ENCODE measurements at places on chromosomes 3 and 15. TPM values are rescaled to one million over a fixed set of nuclear protein-coding genes. Genes with fewer than 3 reads are reported as not detected.

DNA sequence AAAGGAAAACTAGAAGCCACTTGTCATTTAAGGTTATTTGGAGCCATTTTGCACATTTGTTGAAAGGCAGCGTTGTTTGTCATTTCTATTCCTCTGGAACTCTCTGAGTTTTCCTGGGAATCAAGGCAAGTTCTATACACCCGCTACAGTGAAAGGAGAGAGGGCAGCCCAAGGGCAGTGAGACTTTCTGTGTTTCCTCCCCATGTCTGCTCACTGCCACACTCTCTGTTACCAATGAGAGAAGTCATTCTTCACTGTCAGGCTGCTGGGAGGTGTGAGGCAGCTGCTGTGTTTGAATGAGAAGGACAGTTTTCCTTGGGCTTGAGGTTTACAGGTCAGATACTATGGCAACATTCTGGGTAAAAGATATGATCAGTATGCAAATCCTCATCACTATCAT lies 36.0 kb downstream of the ATP13A5 start:
- DNase-seq = no peak

Gene EAF2
- total RNA-seq = 8.5 TPM

- DNase-seq = no peak
Observed at GRCh38 chr15:80844011-80844732, 65.0 kb downstream of the CEMIP start.

DNA sequence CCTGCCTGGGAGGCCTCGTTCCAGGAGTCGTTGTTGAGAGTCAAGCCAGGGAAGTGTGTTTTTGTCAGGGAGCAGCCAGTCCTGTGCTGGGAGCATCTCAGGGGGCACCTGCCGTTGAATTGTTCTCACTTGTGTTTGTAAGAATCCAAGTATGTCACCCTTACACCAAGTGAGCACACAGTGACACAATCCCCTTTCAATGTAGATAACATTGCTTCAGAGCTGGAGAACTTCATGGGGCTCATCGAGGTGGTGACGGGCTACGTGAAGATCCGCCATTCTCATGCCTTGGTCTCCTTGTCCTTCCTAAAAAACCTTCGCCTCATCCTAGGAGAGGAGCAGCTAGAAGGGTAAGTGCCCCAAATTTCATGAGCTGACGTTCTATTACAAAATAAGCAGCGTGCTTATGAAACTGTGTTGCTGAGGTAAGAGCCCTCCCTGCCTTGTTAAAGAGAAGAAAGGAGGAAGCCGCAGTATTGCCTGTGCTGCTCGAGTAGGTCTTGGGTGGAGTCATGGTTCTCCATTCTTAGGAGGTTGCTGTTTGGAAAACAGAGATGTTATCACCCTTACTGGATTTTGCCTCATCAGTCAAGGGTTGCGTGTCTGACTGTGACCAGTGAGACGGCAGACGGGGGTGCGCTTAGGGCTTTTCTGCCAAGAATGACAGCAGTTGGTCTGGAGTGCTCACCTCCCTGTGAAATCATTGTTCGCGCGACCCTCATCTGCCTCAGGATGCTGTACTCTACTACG lies 108.1 kb downstream of the PGPEP1L start:
- peak; percentile 21 for DNase-seq

- DNase-seq = no peak
Observed at GRCh38 chr3:197748597-197749314, 927 bp upstream of the FYTTD1 start.

DNA sequence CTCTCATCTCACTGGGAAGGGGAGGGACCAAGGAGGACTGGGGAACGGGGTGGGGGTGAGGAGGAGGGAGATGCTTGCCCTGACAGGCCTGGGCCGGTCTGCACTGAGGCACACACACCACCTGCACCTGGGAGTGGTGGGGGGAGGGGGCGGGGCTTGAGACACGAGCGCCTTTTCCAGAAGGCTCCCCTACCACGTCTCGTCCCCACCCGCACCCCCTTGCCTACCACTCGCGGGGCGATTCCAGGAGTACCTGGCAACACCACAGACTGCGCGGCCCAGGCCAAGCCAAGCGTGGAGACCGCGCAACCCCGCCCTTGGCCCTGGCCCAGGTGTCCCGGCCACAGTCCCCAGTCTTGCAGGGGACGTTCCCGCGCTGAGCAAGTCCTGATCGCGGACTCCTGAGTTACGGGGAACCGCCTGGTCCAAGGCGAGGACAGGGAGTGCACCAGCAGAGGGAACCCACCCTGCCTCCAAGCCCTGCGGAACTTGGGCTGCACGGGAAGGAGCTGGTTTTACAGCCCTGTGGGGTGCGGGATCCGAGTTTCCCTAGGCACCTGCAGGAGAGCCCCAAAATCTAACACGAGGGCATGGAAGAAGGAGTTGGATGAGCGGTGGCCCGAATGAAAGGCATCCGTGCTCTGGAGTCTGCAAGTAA lies 68.1 kb upstream of the SH3GL3 start:
- DNase-seq = no peak

DNA sequence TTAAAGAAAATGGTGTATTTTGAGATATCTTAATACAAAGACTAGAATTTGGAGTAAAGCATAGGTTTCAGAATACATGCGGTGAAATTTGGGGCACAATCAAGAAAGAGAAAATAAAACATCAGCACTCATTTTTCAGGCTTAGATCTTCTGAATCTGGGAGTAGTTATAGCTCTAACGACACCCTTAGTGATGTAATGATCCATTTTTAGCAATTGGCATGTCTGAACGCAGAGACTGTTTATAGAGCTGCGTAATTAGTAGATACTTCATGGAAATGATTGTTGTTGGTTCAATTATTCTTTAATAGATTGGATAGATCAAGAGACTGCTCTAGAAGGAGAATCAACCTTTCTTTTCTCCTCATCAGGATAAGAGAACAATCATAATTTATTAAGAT lies 47.5 kb upstream of the SNRK start:
- no peak for DNase-seq

- DNase-seq = no peak
Observed at GRCh38 chr3:197222937-197223370, 75.5 kb downstream of the DLG1 start.

Gene ANKUB1
- total RNA-seq = not detected

- DNase-seq = no peak
Observed at GRCh38 chr3:158522221-158523136, 48.5 kb upstream of the MLF1 start.

- DNase-seq = peak; percentile 46
Observed at GRCh38 chr3:53167418-53168174, 6.6 kb downstream of the PRKCD start.

Gene PLSCR5
- not detected for total RNA-seq

Gene THSD4
- total RNA-seq = 2.4 TPM

DNA sequence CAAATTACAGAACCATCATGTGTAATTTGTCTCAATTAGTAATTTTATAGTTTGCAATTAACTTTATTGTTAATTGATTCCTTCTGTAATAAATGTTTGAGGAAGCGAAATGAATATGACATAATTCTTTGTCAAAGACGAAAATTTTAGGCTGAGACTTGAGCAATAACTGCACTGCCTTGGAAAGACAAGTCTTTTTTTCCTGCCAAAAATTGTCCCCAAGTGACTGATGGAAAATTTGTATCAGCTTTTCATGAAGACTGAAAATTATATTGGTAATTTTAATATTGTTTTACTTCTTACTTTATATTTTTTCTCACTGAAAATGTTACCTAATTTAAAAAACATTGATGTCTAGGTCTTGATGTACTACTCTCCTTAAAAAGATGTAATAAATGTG lies 622.6 kb downstream of the NLGN1 start:
- no peak for DNase-seq

Gene CCR5
- not detected for total RNA-seq

- DNase-seq = no peak
Observed at GRCh38 chr3:153974614-153975013, 146.6 kb upstream of the ARHGEF26 start.

Gene MITF
- total RNA-seq = not detected

GRCh38 chr3:114404590-114404989 lies 110.8 kb downstream of the TIGIT start:
- DNase-seq = no peak

Gene TNNC1
- 0.67 TPM for total RNA-seq

GRCh38 chr15:49460411-49460941 lies 37.4 kb downstream of the FGF7 start:
- DNase-seq = no peak

Gene GOLGA8J
- total RNA-seq = not detected

GRCh38 chr15:70337277-70338186 lies 239.8 kb upstream of the TLE3 start:
- no peak for DNase-seq

- no peak for DNase-seq
Observed at GRCh38 chr15:70701891-70702568, 61.3 kb downstream of the UACA start.

Gene TMEM40
- total RNA-seq = not detected

- no peak for DNase-seq
Observed at GRCh38 chr3:45049807-45050206, 23.7 kb downstream of the CLEC3B start.

DNA sequence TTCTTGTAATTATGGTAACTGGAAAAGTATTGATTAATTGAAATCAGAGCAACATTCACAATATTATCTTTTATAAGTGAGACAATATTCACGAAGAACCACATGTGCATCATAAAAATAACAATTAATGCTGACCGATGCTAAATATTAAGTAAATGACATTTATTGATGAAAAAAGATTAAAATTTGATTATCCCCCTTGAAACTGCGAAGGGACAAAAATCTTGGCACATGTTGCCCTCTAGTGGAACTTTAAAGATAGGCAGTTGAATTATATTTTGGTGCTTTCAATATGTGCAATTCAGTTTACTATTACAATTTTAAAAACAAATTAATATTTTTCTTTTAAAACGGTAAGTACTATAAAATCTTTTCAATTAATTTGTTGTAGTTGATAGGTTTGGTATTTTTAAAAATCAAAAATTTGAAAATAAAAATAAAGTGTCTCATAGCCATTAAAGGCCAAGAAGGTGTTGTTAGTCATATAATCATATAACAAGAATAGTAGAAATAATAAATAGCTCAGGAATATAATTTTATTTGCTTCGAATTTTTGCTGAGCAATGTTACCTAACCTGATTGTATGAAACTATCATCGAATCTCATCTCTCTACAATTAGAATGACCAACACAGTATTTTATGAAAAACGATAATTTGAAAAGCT lies 270.2 kb downstream of the ROBO1 start:
- peak; percentile 22 for DNase-seq

- peak; percentile 85 for DNase-seq
Observed at GRCh38 chr3:149512073-149512782, 37.7 kb downstream of the TM4SF4 start.

- DNase-seq = no peak
Observed at GRCh38 chr15:64443747-64444621, 16.4 kb upstream of the ZNF609 start.

DNA sequence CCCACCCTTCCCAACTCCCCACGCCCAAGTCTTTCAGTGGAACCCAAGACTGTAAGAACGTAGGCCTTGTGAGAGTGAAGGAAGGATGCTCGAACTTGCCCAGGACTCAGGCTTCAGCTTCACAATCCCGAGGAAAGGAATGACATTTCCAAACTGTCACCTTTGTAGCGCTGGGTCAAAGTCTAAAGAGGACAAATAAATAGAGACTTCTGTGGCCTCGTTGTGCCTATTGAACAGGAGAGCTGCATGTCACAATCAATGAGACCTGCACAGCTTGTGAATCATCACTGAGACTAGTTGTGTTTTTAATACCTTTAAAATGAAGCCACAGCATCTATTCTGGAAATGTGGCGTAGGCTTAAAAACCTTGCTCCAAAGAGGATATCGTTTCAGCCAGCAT lies 222.8 kb upstream of the ST8SIA2 start:
- no peak for DNase-seq

GRCh38 chr3:142088522-142088921 lies 60.8 kb downstream of the TFDP2 start:
- DNase-seq = no peak

GRCh38 chr3:148790370-148790769 lies 37.2 kb upstream of the CPB1 start:
- DNase-seq = no peak

GRCh38 chr3:194518652-194519051 lies 31.9 kb upstream of the ATP13A3 start:
- DNase-seq = no peak

Gene CYB561D2
- total RNA-seq = 13.8 TPM

GRCh38 chr3:35262406-35262805 lies 376.9 kb upstream of the ARPP21 start:
- DNase-seq = no peak

Gene FAM174B
- 10.1 TPM for total RNA-seq

DNA sequence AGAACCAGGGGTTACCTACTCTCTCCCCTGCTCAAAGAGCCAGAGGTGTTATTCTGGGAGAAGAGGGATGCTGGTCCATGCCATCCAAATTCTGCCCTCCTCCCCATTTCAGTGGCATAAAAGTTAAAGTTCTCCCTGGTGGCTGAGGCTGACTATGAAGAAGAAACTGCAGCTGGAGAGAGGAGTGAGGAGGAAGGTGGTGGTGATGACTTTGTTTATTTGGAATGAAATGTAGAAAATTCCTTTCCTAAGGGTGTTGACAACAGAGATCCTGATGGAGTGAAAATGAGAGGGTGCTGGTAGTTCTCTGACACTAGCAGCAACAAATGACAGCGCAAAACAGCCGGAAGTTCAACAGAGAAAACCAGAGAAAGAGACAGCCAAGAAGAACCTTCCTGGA lies 100.4 kb downstream of the PCCB start:
- DNase-seq = no peak

DNA sequence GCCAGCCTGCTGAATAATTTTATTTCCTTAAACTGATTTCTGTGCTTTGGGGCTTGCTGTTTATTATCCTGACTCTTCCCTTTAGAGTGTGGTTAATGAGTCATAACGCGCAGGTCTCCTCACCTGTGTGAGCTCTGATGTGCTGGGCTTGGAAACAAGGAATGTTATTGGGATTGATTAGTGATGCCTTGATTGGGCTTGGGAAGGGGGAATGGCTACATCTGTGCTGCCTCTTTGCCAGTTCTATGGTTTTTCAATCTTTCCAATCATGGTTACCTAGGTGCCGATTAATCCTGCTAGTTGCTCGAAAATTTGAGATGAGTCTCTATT lies 161.0 kb downstream of the THSD4 start:
- DNase-seq = no peak

DNA sequence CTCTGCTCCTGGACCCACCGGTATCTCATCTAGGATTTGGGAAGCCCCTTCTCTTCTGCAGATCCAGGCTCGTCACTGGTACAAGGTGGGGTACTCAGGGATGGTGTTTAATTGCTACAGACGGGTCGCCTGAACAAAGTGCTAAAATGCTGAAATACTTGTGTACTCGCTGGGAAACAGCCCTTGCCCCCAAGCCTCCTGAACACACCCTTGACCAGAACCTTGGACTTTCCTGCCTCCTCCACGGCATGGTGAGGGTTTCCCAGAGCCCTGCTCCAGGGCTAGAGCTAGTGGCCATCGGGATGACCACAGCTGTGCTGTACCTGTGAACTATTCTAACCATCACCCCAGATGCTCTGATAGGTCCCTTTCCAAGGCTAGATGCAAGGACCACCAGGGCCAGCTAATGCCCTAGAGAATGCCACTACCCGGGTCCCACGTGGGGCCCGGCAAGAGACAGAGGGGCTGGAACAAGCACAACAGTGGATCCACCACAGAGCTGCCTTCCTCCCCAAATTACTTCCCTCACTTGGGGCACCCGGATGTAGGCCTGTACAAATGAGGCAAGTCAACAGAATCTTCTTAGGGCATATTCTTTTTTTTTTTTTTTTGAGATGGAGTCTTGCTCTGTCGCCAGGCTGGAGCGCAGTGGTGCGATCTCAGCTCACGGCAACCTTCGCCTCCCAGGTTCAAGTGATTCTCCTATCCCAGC lies 267.3 kb downstream of the FOXP1 start:
- no peak for DNase-seq

Gene KIF15
- total RNA-seq = 83.4 TPM

Gene MIX23
- 52.9 TPM for total RNA-seq

Gene ALDH1A2
- 30.8 TPM for total RNA-seq

- DNase-seq = peak; percentile 67
Observed at GRCh38 chr3:32947789-32948238, 3.6 kb upstream of the CCR4 start.
